Hematopoietic multipotent progenitor cell (in vitro differentiated cells): ENCODE measurements at places on chromosomes 12 and 14.
A peak's percentile ranks its signal among the peaks of the same experiment; 100 is the strongest.

DNA sequence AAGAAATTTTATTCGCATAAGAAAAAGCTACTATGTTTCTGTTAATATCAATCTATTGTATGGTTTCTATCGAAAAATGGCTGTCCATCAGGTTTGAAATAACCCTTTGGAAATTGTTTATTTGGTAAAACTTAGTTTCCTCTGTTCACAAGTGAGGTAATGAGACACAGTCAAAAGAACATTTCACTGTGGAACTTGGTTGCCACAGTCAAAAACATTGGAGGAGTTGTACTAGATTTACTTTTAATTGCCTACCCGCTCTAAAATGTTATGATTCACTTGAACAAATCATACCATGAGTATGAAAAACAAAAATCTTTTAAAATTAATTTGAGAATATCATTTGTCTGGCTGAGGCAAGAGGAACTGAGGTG, 46.5 kb downstream of the ITPR2 start:
- no peak for DNase-seq

GRCh38 chr14:34605461-34605860, 24.5 kb downstream of the SNX6 start:
- DNase-seq = no peak

GRCh38 chr14:50792051-50792477, 38.9 kb downstream of the NIN start:
- DNase-seq = no peak

DNA sequence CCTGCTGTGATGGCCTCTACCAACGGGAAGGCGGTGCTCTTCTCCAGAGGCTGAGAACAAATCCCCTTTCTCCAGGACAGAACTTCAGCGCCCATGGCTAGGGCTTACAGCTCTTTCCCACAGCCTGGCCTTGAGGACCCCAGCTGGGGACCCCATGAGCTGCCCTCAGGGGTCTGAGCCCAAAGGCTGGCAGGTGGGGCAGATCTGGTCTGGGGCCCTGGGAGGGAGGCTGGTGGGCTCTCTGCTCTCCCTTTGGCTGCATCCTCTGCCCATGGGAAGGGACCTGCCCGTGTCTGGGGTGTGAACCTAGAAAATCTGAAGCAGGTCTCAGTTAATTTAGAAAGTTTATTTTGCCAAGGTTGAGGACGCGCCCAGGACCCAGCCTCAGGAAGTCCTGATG, 322.1 kb downstream of the ADGRD1 start:
- DNase-seq = no peak

DNA sequence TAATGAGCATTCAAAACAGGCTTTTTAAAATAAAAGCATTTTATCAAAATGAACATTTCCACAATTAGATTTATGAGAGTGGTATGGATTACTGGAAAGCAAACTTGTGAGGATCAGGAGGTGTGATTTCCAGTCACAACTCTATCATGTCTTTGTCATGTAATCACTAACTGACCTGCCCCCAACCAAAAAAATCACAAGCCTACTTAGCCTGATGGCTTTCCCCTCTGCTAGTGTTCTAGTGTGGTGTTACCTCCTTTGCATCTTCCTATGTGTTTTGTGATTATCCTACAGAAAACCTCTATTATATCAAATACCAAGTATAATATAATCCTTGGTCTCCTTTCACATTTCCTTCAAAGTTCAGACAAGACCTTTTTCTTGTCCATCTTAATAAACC, 168.6 kb downstream of the NOVA1 start:
- DNase-seq = no peak

GRCh38 chr12:121033625-121034349, 5.3 kb downstream of the OASL start:
- DNase-seq = no peak

GRCh38 chr12:4991801-4992200, 51.9 kb upstream of the KCNA5 start:
- DNase-seq = no peak

GRCh38 chr14:23093104-23093503, 1.8 kb downstream of the ACIN1 start:
- DNase-seq = no peak

DNA sequence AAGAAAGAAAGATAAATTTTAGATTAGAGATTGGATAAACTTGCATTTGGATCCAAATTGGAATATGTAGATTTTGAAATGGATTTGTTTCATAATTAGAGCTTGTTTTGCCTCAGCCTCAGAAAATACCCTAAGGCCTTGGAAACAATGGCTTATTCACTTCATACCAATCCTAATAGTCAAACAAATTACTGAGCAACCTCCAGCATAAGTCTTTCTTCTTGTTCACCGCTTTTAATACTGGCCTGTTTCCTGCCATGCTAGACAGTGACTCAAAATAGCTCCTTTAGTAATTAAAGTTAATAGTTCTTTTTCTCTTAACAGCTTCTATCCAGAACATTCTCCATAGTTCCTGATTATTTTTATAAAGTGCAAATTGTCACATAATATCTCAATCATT, 110.9 kb upstream of the DNM1L start:
- DNase-seq = no peak

GRCh38 chr12:75660805-75661404, 149.5 kb upstream of the KRR1 start:
- DNase-seq = no peak

GRCh38 chr14:71711619-71712018, 220.6 kb upstream of the RGS6 start:
- DNase-seq = no peak

DNA sequence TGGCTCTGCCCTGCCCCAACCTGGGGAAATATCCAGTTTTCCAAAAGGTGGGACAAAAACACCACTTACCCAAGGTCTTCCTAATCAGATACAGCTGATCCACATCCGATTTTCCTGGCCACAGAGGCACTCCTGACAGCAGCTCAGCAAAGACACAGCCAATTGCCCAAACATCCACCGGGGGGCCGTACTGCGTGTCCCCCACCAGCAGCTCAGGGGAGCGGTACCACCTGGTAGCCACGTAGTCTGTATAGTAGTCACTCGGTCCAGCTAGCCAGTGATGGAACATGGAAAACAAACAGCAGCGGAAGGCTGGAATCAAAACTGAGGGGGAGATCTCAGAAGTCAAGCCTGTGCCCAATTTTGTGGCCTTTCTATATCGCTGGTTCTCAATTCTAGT, 28.8 kb downstream of the DMAC2L start:
- DNase-seq = no peak

DNA sequence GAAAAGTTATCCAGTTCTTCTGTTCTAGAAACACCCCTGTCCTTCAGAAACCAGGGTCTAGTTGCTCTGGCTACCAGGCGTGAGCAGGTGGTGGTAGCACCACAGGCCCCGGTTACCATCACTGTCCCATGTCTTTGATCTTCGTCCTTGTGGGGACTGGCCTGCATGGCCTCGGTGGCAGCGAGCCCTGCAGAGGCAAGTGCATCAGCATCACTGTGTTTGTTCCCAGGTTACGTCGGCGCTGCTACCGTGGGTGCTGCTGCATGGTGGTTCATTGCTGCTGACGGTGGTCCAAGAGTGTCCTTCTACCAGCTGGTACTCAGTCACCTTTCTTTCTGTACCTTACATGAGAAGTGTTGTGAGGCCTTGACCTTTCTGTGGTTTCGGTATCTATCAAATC, 58.9 kb downstream of the ANAPC7 start:
- no peak for DNase-seq

DNA sequence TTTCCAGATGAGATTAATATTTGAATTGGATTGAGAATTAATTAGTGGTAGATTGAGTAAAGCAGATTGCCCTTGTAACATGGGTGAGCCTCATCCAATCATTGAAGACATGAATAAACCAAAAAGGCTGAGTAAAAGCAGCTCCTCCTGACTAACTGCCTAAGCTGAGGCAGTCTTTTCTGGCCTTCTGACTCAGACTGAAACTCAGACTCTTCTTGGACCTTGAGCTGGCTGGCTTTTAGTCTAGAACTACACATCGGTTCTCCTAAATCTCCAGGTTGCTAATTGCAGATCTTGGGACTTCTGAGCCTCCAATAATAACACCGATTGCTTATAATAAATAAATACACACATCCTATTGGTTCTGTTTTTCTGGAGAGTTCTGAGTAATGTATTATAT, 24.0 kb downstream of the FKBP11 start:
- DNase-seq = no peak

- peak; percentile 54 for DNase-seq
These were observed 55.1 kb downstream of the MED13L start for GRCh38 chr12:116222358-116222757.

DNA sequence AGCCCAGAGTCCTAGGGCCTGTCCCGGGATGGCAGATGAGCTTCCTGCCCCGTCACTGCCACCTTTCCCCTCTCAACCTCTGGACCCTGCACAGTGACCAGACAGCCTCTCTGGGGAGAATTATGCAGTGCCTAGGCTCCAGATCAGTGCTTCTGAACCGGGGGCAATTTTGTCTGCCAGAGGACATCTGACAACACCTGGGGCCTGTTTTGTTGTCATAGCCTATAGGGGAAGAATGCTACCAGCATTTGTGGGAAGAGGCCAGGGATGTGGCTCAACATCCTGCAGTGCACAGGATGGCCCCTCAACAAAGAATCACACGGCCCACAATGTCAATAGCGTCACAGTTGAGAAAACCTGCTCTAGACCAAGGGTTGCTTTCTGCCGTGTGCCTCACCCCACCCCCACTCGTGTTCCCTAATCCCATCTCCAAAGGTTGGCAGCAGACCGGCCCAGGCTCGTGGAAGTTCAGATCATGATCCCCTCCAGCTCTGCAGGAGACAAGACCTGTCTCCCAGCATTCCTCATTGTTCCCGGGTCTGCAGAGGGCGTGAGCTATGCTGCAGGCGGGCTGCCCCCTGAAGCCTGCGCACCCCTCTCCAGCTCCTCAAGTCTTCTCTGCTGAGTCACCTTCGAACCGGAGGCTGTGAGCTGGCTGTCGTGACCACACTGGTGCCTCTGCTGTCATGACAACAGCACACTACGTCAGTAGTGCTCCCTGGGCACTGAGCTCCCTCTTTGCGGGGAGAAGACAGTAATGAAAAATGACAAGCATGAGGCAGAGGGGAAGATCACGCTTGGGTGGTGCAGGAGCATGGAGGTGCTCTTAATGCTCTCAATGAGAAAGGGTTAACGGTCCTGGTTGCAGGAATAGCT, 2.0 kb upstream of the GAPDH start:
- DNase-seq = peak; percentile 97

DNA sequence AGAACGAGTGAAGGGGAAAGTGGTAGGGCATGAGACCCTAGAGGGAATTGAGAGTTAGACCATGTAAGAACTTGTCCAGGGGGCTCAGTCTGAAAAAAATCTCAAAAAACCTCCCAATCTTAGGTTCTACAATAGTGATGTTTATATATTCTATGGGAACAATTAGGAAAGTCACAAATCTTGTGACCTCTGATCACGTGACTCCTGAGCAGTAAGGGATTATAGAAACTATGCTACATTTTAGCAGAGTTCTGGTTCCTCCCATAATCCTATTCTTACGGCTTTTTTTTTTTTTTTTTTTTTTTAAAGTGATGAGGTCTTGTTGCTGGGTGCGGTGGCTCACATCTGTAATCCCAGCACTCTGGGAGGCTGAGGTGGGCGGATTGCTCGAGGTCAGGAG, 5.8 kb downstream of the ADCK1 start:
- DNase-seq = no peak

DNA sequence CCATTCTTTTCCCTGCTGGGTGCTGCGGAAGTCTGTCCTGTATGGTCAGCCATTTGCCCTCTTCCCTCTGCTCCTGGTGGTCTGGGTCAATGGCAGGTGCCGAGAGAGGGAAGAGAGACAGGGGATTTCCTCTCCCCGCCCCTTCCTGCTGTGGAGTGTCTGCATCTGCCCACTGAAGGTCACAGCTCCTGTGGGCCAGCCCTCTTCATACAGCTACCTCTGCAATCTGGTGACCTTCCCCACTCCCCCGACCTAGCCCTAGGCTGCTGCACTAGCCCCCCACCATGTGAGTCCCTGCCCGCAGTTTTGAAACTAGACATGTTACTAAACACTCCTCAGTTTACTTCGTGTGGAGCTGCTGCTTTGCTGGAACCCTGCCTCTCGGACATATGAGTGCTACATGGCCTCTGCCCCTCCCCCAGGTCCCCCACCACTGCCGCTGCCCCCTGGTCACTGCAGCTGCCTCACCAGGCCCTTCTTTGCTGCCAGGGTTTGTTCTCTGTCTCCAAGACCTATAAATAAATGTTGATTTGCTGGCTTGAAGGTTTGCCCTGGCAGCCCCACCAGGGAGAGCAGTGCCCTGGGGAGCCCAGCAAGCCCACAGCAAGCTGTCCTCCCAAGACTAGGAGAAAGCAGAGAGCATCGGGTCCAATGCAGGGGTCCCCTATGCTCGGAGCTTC, 102.9 kb downstream of the DPF3 start:
- no peak for DNase-seq

GRCh38 chr12:113875691-113876090, 90.4 kb downstream of the RBM19 start:
- no peak for DNase-seq

- no peak for DNase-seq
These were observed 35.8 kb downstream of the SOCS2 start for GRCh38 chr12:93608313-93608712.

- no peak for DNase-seq
These were observed 44.6 kb downstream of the GNS start for GRCh38 chr12:64714551-64714968.

GRCh38 chr14:49249022-49249421, 337.2 kb downstream of the RPS29 start:
- DNase-seq = no peak

- no peak for DNase-seq
These were observed 598.8 kb downstream of the SLC16A7 start for GRCh38 chr12:60194678-60195077.
